Mesenteric fat pad (tissue), 1 donor: ENCODE measurements at places on chromosomes 16 and 17. TPM values are rescaled to one million over a fixed set of nuclear protein-coding genes. Genes with fewer than 3 reads are reported as not detected.
A peak's percentile ranks its signal among the peaks of the same experiment; 100 is the strongest.

PLA2G15 gene
- 40.2 TPM for total RNA-seq

- no peak for DNase-seq
Observed at GRCh38 chr16:85908889-85909589, 10.1 kb downstream of the IRF8 start.

DNA sequence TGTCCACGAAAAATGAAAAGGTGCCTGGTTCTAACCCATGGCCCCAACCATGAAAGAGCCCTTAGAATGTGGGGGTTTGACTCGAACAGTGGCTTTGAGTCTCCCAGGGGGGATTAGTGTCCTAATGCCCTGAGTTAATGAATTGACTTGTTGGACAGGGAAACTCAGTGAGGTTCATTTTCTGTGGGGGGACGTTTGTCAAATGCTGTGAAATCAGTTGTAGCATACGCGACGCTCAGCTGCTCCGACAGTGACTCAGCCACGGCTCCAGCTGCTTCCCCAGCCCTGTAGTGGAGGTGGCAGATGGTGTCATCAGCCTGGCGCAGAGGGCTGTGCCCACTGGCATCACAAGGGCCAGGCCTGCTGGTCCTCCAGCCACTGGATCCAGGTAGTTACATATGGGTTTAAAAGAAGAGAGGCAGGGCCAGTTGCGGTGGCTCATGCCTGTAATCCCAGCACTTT lies 3.9 kb upstream of the TMEM235 start:
- no peak for DNase-seq

DNA sequence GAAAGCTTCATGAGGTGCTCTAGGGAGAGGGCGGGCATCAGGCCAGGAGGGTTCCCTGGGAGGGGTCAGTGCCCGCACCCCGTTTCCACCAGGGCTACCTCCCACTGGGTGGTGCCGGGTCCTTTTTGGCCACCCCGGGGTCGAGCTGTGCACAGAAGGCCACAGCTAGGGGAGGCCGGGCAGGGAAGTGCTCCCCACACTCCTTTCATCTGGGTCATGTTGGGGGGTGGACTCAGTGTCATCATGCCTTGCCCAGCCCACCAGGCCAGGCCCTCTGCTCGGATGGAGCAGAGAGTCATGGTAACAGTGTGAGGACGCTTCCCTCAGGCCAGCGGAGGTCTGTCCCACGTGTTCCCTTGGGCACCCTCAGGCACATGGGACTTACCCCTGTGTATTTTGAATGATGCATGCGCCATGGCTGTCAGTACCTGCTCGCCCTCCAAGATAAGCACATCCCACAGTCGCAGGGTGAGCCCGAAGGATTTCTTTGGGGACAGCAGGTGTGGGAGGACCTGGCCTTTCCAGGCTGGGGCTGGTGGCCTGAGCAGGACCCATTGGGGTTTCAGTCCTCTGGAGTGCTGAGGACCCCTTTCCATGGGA lies 46.4 kb downstream of the TNFRSF13B start:
- DNase-seq, result peak; percentile 73

- DNase-seq, result no peak
Observed at GRCh38 chr17:47831934-47832327, 461 bp downstream of the LRRC46 start.

VAT1L gene
- 0.10 TPM for total RNA-seq

- DNase-seq, result no peak
Observed at GRCh38 chr17:43709210-43709609, 47.5 kb upstream of the MEOX1 start.

- no peak for DNase-seq
Observed at GRCh38 chr16:15732416-15732815, 82.4 kb downstream of the NDE1 start.

- no peak for DNase-seq
Observed at GRCh38 chr17:33277436-33278100, 15.5 kb downstream of the ASIC2 start.

SNAI3 gene
- total RNA-seq, result 1.2 TPM

GSG1L gene
- total RNA-seq, result not detected

C17orf113 gene
- total RNA-seq, result 0.13 TPM

DNA sequence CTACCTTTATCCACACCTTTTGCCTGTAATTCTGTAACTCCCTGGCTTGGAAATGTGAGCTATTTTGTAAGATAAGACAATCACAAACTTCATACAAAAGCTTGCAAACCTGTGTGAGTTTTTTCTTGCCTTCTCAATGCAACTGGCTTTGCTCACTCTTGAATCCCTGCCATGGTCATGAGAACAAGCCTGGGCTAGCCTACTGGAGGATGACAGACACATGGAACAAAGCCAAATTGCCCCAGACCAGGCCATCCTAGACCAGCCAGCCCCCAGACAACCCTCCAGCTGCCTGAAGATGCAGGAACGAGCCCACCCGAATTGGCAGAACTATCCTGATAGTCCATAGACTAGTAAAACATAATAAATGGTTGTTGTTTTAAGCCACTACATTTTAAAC lies 466.6 kb upstream of the ERCC4 start:
- DNase-seq, result no peak

DNA sequence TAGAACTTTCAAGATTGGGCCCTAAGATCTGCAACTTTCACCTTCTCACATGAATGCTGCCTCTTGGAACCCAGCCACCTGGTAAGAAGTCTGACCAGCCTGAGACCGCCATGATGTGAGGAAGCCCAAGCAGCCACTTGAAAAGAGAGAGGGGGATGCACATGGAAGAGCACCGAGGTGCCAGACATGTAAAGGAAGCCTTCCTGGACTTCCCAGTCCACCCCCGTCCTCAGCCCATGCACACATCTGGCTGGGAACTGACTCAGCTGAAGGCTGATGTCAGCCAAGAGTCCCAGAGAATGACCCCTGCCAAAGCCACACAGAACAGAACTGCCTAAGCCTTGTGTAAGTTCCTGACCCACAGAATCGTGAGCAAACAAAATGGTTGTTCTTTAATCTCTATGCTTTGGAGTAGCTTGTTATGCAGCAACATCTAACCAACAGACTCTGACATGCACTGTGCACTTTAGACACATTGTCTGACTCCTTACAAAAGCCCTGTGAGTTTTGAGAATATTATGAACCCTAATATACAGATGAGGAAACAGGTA lies 86.7 kb downstream of the RMI2 start:
- no peak for DNase-seq

- DNase-seq, result no peak
Observed at GRCh38 chr17:78747488-78747887, 34.6 kb downstream of the CYTH1 start.

DNA sequence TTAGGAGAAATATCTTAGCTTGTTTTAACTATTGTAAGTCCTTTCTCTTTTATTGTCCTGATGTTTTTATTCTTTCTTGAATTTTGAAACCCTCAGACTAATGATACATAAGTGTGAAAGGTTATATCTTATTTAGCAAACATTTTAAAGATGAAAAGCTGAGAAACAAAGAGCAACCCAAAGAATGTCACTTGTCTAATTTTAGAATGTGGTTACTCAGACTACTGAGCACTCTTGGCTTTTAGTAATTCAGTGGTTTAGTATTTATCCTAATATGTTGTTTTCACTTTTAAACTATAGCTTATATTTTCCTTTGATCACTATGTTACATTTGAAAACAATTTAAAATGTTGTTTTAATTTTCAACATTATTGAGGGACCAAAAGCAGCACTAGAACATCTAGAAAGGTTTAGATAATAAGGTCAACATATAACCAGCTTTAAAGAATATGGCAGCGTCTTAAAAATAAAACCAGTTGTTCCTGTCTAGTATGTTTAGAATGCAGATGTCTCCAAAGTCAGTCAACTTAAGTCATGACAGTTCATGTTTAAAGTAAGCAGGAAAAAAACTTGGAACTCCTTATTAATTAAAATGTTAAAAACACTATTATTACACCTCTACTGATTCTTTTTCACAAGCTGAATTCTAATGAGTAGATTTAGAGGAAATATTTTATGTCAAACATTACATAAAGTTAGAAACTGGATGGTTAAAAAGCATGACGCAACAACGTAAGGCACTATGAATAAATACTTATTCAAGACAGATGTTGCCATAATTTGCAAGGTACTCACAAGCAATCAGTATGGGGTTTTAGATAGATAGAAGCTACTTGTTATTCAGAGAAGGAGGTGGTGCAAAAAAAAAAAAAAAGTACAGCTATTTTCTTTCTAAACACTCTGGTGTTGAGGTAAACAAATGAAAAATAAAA lies 2.4 kb downstream of the MBTD1 start:
- no peak for DNase-seq

GRCh38 chr17:49343273-49343672 lies 18.8 kb downstream of the ZNF652 start:
- DNase-seq, result no peak

- DNase-seq, result no peak
Observed at GRCh38 chr17:13338421-13338820, 263.3 kb downstream of the HS3ST3A1 start.

ORC6 gene
- 1.1 TPM for total RNA-seq

DNA sequence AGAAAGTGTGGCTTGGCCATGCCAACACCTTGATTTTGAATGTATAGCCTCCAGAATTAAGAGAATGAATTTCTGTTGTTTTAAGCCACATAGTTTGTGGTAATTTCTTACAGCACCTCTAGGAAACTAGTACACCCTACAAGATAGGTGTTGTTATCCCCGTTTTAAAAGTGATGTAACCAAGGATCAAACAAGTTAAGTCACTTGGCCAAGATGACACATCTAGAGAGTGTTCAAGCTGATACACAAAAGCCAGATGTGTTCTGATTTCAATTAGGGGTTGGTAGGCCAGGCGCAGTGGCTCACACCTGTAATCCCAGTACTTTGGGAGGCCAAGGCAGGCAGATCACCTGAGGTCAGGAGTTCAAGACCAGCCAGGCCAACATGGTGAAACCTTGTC lies 396.5 kb upstream of the SOX9 start:
- DNase-seq, result no peak

ZNF19 gene
- total RNA-seq, result 6.7 TPM

- DNase-seq, result no peak
Observed at GRCh38 chr16:88295671-88296436, 86.9 kb upstream of the ZNF469 start.

GRCh38 chr17:78493450-78493849 lies 83.7 kb downstream of the DNAH17 start:
- no peak for DNase-seq

ABCA10 gene
- total RNA-seq, result 17.8 TPM

DNA sequence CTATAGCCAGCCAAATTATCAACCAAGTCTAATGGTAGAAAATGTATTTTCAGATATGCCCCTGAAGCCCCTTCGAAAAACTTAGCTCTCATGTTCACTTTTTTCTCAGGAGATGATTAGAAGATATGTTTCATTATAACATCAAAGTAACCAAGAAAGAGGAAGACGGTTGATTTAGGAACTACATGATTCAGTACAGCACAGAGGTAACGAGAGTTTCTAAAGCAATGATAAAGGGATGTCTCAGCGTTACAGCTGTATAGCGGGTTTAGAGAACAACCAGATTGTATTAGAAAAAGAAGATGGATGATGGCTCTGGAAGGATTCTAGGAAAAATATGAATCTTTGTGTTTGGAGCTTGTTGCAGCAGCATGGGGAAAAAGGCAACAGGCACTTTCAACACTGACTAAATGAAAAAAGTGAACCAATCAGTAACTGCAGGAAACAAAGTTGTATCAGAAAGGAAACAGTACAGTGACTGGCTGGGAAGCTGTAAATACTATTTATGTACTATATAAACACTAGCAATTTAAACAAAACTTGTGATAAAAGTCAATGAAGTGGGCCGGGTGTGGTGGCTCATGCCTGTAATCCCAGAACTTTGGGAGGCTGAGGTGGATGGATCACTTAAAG lies 21.5 kb downstream of the MBTD1 start:
- DNase-seq, result no peak

- no peak for DNase-seq
Observed at GRCh38 chr17:78583091-78583490, 5.9 kb upstream of the DNAH17 start.

RNU2-1 gene
- 7,388 TPM for total RNA-seq

PPL gene
- total RNA-seq, result 10.9 TPM

GGT6 gene
- total RNA-seq, result not detected

DNA sequence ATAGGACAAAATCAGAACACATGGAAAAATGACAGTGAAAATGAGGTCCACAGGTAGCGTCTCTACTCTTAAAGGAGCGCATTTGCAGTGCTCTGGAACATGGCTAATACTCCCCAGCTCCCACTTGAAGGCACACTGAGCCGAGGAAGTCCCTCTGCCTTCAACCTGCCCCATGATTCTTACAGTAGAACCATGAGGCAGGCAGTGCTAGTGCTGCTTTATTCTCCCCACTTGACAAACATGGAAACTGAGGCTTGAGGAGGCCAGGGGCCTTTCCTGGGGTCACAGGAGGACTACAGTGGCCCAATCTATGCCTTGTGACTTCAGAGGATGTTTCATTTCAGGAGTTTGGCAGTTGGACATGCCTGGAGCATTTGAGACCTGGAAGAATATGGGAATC lies 244.1 kb upstream of the MAF start:
- no peak for DNase-seq

- DNase-seq, result no peak
Observed at GRCh38 chr17:4562015-4562969, 1.9 kb upstream of the GGT6 start.

AATK gene
- 7.9 TPM for total RNA-seq
